ENCODE measurements at places on chromosomes 7 and 10. TPM values are rescaled to one million over a fixed set of nuclear protein-coding genes. Genes with fewer than 3 reads are reported as not detected.

DNA sequence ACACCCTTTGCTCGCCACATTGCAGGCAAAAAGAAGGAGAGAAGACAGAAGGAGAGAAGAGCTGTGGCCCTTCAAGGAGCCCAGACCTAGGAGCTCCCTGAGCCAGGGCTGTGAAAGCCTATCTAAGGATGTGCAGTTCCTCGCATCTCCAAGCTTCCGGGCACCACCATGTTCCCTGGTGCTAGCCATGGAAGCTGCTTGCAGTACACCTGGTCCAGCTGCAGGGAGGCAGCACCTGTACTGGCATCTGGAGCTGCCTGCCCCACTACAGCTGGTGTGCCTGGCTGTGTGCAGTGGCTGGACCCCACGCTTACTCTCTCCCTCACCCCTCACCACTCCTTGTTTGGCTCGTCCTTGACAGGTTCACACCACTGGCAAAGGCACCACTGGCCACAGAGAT, 1111.8 kb upstream of the POT1 start:
- DNase-seq: no peak

- no peak for DNase-seq
Measured at GRCh38 chr7:81180573-81180972, 261.7 kb upstream of the SEMA3C start.

DNA sequence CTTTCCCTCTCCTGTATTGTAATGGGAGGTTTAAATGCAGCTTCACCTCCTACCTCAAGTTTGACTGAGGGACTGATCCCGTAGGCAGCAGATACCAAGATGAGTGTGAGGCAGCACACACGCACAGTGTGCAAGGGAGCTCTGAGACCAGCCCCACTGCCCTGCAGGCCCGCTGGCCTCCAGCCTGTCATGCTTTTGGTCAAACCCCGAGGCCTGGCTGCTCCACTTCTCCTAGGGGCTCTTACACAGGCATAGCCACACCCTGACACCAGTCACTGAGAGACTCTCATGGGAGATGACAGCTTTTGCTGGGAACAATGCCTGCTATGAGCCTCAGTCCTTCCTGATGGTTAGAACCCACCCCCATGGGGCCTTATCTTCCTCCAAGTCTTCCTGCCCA, 27.6 kb downstream of the DRGX start:
- DNase-seq: no peak

- no peak for DNase-seq
Measured at GRCh38 chr10:131797626-131798025, 103.2 kb upstream of the PPP2R2D start.

GRCh38 chr7:131908714-131909113, 352.3 kb upstream of the PODXL start:
- DNase-seq: no peak

DNA sequence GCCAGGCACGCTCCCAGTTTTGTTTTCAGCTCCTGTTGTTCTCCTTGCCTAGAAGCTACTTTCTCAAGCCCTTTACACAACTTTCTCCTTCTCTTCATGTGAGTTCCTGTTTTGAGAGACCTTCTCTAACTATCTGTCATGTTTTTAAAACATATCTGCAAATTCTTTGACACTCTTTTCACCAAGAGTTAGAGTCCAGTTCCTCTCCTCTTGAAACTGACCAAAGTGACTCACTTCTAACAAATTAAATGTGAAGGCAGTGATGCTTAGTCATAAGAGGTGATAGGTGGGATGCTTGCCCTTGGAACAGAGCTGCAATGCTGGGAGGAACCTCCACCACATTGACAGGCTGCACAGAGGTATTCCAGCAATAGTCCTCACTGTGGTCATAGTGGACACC, 25.3 kb downstream of the ZSCAN25 start:
- DNase-seq: no peak

DNA sequence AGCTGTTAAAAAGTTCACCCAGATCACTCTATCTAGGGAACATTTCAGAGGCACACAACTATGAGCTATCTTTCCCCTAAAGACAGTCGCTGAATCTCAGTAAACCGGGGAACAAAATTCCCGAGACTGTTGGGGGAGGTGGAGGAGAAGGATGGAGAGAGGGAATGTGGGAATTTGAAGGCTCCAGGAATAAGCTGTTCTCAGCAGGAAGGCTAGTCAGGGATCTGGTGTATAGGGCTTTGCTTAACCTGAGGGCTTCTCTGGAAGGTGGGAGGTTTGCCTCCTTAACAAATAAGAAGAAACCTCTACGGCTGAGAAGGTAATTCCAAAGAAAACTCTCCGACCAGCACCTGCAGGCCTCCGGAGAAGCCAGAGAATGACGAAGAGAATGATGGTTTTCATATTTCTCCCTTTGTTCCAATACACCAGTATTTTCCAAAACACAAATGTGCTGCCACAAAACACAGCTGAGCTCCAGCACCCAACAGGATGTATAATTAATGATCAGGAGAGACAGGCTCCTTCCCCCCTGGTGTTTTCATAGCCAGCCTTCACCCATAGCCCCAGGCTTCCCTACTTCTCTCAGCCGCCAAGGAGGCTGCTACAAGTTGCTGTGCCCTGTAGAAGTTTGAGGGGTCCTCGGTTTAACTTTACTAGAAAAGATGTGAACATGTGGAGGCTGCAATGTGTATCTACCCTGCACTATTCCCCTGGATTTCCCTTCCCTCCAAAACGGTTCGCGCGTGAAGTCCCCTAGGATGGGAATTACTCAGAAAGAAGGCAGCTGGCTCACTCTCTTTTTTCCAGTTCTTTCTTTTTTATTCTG, 2.0 kb downstream of the KCNMA1 start:
- no peak for DNase-seq

GRCh38 chr7:110962374-110962773, 128.6 kb upstream of the LRRN3 start:
- DNase-seq: no peak

GRCh38 chr7:157529768-157530560, 193.2 kb downstream of the DNAJB6 start:
- DNase-seq: no peak

- DNase-seq: no peak
Measured at GRCh38 chr10:34163075-34163905, 651.8 kb downstream of the PARD3 start.

Gene HSPA12A
- polyA plus RNA-seq: 20.5 TPM

Gene CLEC5A
- not detected for polyA plus RNA-seq

Gene GOLGA7B
- not detected for polyA plus RNA-seq

Gene CDHR3
- polyA plus RNA-seq: 1.9 TPM

Gene STRIP2
- polyA plus RNA-seq: 1.7 TPM

Gene TMEM26
- polyA plus RNA-seq: 2.3 TPM
